Adipocyte (in vitro differentiated cells): ENCODE measurements at places on chromosomes 6 and 20.

GRCh38 chr6:130309028-130309427 is 56.8 kb upstream of the TMEM200A start:
- DNase-seq, result no peak

- no peak for DNase-seq
Measured at GRCh38 chr20:59807909-59808728, 125.3 kb downstream of the SYCP2 start.

DNA sequence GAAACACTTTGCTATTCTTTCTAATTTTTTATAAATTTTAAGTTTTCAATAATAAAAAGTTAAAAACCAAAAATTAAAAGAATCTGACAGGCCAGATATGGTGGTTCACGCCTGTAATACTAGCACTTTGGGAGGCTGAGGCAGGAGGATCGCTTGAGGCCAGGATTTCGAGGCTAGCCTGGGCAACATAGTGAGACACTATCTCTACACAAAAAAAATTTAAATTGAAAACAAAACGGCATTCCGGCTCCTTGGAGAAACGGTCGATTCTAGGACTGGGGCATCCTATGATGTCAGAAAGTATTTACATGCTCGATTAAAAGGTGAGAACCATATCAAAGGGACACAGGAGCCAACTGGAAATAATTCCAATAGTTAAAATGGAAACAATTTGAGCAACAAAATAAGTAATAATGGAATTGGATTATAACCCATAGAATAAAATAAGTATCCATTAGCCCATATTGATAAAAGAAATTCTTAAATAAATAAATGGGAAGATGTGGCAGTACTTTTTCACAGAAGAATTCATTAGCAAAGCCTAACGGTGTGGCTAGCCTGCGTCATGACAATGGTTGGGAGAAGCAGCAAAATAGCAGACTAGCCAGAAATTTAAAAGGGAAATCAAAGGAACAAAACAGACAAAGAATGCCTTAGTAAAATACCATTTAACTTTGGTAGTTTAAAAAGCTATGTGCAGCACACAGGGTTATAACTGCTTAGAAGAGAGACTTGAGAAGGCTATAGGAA is 21.3 kb downstream of the HLA-E start:
- no peak for DNase-seq

- peak; percentile 26 for DNase-seq
Measured at GRCh38 chr20:33431797-33432381, 11.7 kb downstream of the SNTA1 start.

DNA sequence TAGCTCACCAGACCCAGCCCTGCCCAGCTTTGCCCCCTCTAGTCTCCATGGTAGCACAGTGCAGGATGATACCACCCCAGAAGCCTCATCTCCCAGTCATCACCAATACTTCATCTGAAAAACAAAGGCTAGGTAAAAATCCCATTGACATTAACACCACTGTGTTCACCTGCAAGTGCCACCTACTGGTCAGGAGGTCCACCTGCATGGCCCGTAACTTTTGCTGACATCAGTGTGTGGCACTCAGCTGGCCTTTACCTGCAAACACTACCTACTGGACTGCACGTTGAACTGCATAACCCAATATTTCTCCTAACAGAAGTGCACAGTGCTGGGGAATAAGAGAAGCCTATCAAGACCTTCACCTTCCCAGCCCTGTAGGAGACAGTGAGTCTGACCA is 234.7 kb upstream of the ADGRB3 start:
- no peak for DNase-seq

DNA sequence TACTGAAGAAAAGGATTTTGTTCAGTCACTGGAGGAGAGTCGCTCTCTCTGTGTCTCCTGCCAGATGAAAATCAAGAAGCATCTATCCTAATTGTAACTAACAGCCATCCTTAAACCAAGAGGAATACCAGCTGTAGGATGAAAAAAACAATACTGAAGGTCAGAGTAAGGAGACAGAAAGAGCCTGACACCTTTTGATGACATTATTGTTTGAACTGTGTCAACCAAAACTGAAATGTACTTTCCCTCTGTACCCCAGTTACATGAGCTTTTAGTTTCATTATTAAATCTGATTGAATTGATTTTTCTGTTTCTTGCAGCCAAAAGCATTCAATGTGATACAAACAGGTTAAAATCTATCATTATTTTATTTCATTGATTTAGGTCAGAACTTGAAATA is 17.2 kb upstream of the BTBD9 start:
- no peak for DNase-seq

DNA sequence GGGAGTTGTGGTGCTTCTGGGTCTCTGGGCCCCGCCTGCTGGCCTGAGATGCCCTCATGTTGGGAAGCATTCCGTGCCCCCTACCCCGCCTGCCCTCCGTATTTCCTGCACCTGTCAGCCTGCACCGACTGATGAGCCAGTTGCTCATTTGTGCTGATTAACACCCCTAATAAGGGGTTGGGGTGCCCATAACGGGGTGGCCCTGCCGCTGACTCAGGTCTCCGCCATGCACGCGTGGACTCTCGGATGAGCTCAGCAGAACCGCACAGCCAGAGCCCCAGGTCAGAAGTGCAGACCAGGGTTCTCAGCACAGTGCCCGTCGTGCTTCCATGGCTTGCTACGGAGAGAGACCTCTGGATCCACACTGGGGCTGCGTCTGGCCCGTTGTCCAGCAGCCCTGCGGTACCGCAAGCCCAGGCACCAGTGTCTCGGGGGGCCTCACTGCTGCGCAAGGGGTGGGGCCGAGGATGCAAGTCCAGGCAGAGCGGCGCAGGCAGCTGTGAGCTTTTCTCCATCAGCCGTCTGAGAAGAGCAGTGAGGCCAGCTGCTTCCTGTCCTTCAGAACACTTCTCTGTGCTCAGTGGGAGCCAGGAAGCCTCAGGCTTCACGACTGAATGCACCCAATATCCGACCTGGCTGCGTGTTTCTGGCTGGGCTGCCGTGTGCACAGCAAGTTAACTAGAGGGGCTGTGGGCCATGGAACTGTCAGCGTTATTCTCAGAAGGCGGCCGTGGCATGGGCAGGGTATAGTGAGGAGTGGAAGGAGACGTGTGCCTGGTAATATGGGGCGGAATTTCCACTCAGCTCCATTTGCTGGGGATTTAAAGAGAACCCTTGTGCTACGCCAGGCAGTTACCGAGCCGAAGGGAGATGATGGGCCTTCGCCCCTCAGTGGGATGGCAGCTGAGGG is 18.6 kb downstream of the MTG2 start:
- no peak for DNase-seq

- DNase-seq, result no peak
Measured at GRCh38 chr6:30073489-30074235, 1.9 kb downstream of the RNF39 start.

DNA sequence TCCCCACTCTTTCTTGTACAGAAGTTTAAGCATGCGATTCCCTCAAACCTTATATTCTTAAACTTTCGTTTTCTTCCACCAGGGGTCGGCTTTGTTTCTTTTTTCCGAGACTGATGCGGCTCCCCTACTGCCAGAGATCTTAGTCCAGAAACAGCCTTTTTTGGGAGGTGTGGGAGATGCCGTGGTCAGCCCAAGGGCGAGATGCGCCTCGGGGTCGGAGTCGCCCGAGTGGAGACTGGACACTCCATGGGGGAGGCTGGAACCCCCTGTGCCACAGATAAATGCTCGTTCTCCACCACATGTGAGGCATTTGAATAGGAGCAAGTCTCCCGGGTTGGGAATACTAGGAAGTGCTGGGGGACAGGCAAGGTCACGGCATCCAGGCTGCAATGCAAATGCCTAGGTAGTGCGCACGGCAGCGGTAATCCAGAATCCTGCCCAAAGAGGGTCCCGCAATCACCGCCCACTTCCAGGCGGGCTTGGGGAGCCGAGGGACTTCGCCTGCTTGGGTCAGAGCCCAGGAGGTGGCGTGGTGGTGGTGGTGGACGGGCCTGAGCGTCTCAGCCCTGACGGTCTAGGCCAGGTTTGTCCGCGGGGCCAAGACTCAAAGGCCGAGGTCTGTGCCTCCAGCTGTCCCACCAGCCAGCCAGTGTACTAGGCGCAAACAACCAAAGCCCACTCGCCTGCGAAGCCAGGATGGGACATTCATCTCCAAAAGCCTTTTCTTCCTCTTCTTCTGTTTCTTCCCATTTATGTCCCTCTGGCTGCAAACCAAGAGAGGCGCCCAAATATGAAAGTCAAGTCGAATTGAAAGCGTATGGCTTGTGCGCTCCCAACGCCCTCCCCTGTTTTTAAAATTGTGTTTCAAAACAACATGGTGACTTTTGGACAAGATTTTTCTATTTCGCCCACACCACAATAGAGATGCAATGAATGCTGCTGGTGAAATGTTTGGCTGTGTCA is 39.3 kb upstream of the OSTM1 start:
- DNase-seq, result peak; percentile 86

DNA sequence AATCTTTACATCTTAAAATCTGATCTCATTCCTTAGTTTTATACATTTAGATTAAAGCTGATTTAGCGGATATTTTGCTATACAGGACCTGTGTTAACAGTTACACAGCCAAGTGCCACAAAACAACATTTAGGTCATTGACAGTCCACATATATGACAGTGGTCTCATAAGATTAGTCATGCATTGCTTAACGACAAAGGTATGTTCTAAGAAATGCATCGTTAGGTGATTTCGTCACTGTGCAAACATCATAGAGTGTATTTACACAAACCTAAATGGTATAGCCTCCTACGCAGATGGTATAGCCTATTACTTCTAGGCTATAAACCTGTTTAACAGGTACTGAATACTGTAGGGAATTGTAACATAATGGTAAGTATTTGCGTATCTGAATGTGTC is 21.6 kb downstream of the ADGRG6 start:
- DNase-seq, result peak; percentile 3

- no peak for DNase-seq
Measured at GRCh38 chr6:144139817-144140216, 10.5 kb upstream of the STX11 start.

- DNase-seq, result no peak
Measured at GRCh38 chr6:47334334-47334733, 24.6 kb upstream of the TNFRSF21 start.

GRCh38 chr20:41279546-41280225 is 37.8 kb downstream of the ZHX3 start:
- DNase-seq, result no peak

GRCh38 chr20:11992426-11992825 is 74.7 kb downstream of the BTBD3 start:
- no peak for DNase-seq

- no peak for DNase-seq
Measured at GRCh38 chr6:33641144-33641543, 20.0 kb downstream of the ITPR3 start.

DNA sequence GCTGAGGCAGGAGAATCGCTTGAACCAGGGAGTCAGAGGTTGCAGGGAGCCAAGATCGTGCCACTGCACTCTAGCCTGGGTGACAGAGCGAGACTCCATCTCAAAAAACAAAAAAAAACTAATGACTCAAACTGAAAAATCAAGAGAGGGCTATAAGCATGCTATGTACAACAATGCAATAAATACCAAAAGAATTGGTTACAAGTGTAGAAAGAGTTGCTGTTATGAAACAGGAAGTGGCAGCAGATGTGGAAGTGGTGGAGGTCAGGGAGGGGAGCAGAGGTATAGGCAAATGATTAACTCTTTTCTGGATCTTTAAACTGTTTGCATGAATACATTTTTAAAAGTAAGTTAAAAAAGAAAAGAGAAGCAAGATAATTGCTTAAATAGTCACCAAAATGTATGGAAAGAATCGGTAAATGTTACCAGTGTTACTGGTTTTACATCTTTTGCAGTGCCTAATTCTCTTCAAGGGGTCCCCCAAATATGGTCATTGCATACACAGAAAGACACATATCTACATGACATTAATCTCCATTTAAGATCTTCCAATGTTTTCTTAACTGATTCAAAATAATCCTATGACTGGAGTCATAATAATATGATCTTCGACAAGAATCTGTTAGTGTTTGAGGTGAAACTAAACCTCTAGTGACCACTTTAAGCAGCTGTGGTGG is 15.0 kb downstream of the CALHM6 start:
- DNase-seq, result peak; percentile 33

DNA sequence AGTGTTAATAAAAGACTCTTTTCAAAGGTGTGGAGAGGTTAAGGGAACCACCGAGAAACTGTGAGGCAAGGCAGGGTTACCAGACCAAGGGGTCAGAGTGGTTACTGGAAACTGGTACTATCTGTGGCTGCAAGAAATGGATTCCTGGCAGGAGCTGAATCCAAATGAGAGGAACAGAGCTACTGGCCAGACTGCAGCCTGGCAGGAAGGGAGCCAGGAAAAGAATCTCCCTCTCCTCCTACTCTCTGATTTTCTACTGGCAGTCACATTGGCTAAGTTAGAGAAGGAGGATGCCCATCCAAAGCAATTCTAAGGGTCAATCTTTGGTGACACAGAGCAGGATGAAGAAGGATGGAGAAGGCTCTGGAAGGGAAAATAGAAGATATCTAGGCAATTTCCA is 211.5 kb downstream of the GRM1 start:
- DNase-seq, result no peak

- DNase-seq, result peak; percentile 96
Measured at GRCh38 chr6:16947375-16948015, 154.4 kb upstream of the STMND1 start.

DNA sequence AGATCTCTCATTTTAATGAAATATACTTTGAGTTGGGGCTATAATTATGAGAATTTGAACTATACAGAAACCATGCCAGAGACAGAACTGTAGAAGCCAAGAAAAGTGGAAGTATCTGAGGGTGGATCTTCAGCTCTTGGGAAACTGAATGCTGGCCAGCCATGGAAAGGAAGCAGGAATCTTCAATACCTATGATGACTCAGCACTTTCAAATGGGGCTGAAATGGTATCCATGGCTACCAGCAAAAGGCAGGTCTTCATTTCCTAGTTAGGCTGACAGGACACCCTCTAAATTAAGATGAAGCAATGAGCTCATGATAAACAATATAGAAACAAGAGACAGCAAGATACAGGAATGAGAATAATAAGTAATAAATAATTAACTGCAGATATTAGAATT is 171.3 kb downstream of the COL21A1 start:
- no peak for DNase-seq

GRCh38 chr6:120055071-120055470 is 705.5 kb upstream of the MAN1A1 start:
- no peak for DNase-seq

DNA sequence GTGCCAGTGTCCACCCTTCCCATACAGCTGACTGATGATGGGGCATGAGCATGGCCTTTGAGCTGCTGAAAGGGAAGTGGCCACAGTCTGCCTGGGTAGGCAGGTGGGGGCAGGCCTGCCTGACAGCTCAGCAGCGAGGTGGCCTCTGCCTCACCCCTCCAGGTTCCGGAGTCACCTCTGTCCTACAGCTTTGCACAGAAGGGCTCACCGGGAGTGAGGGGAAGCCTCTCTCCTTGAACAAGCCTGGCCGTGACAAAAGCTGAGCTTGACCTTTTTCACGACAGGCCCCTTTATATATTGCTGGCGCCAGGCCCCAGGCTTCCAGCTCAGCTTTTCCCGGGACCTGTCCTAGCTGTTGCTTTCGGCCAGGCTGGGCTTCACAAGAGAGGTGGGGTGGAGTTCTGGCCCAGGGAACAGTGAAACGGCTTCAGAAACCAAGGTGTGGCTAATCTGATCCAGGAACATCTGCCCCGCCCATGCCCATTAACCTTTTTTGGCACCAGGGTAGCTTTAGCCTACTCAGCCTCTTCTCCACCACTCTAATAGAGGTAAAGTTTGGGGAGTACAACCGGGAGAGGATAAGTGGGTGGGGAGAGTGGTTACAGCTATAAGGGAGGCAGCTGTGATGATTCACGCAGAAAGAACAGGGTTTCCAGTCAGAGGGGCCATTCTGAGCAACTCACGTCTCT is 42.9 kb downstream of the C6orf132 start:
- DNase-seq, result peak; percentile 46
